Foreskin melanocyte (primary cell): ENCODE measurements at places on chromosomes 6 and 20.

DNA sequence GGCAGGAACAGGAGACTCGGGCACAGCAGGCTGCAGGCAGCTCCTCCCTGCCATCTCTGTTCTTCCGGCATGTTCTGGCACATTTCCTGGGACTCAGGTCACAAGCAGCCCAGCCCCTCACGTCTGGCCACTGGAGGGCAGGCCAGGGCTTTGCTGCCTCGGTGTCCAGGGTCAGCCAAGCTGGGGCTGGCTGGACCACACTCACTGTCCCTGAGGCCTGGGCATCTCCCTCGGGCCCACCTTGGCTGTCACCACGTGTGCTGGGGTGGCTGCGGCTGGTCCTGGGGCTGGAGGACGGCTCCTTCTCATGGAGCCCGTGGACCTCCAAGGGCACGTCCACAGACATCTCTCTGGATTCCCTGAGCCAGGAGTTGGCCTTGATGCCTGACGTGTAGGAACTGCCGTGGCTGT, 18.5 kb downstream of the FRMD1 start:
- peak; percentile 45 for DNase-seq

DNA sequence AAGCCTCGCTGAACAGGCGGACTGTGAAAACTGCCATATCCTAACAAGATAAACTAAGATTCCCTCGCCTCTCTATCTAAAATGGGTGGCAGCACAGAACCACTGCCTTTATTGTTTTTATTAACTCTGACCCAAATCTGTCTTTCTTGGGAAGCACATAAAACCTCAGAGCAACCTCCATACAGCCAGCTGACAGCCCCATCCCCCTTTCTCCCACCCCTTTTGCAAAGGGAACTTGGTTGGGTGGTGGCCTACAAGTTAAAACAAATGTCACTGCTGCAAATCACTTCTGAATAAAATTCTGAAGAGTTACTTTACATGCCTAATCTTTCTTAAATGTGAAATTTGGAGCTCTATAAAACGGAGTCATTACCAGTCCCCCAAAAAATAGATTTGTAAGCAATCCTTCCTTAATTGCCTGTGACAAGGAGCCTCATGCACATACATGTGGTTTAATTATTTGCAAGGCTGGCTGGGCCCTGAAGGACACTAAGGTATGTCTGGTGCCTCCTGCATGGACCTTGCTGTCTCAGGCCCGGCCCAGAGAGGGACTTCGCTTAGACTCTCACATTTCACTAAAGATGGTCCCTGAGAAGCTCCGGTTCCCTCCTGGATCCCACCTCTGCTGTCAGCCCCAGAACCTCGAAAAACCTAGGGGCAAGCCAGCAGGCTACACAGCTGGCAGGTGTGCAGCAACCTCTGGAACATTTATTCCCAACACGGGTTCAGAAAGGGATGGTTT, 21.7 kb downstream of the PXDC1 start:
- DNase-seq: no peak

GRCh38 chr20:16580147-16580546, 6.9 kb upstream of the KIF16B start:
- no peak for DNase-seq

DNA sequence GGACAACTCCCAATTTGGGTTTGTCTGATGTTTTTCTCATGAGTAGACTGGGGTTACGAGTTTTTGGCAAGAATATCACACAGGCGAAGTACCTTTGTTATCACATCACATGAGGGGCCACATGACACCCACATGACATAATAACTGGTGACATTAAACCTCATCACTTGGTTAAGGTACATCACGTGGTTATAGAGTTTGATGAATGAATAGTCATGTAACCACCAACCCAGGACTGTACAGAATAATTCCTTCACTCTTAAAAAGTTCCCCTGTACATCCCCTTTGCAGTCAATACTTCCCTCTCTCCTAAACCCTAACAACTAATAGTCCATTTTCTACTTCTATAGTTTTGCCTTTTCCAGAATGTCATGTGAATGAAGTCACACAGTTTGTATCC, 83.4 kb downstream of the REV3L start:
- DNase-seq: no peak

- no peak for DNase-seq
Observed at GRCh38 chr6:113565306-113565705, 291.8 kb upstream of the MARCKS start.

DNA sequence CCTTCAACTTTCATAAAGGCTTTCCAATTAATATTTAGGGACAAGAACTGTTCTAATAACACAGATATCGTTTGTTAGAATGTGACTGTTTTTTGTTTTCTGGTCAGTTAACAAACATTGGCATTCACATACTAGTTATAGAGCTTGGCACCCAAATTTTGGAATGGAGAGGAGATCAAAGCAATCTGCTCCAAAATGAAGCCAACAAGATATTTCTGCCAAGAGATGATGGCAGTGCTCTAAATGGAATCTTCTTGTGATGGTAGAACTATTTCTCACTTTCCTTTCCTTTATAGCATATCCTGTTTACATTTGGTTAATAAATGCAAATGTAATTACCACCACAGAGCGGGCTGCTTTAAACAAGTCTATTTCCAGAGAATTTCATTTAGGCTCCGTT, 208.3 kb upstream of the RIMS1 start:
- DNase-seq: no peak

- DNase-seq: peak; percentile 66
Observed at GRCh38 chr20:47205577-47206123, 150.8 kb downstream of the ZMYND8 start.

DNA sequence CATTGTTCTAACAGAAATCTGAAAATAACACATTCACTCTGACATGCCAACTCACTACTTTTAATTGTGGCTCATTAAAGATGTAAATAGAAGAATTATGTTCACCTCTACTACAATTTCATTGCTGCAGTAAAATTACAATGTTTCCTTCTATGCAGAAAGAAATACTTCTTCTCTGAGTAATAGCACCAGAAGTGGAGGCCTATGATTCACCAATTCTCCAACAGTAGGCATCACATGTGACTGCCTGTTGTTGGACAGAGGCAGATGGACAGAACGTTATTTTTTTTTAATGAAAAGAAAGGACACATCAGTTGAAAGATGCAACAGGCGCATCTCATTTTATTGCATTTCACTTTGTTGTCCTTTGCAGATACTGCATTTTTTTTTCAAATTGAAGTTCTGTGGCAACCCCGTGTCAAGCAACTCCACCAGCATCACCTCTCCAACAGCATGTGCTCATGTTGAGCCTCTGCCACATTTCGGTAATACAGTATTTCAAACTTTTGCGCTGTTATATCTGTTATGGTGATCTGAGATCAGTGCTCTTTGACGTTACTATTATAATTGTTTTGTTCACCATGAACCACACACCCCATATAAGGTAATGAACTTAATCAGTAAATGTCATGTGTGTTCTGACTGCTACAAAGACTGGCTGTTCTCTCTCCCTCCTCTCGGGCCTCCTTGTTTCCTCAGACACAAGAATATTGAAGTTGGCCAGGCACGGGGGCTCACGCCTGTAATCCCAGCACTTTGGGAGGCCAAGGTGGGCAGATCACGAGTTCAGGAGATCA, 121.4 kb downstream of the ATXN1 start:
- DNase-seq: peak; percentile 95

DNA sequence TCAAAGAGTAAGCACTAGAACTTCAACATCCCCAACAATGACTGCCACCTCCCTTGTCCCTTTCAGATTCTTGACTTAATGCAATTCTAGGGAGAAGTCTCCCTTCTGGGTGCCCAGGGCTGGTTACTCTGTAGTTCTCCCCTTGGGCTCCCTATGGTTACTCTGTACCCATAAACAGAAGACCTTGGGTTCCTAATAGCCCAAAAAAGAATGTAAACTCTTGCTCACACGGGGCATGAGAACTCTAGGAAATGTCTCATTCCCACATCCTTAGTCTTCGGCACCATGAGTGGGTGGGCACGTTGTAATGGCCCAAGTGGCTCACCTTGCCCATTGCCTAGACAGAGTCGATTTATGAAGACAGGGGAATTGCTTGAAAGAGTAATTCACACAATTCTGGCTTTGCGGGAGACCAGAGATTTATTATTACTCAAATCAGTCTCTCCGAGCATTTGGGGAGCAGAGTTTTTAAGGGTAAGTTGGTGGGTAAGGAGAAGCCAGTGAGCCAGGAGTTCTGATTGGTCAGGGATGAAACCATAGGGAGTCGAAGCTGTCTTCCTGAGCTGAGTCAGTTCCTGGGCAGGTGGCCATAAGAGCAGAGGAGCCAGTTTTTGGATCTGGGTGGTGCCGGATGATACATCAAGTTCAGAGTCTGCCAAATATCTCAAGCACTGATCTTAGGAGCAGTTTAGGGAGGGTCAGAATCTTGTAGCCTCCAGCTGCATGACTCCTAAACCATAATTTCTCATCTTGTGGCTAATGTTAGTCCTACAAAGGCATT, 61.2 kb upstream of the SIRPG start:
- DNase-seq: no peak

GRCh38 chr20:36830791-36831691, 44.9 kb upstream of the TLDC2 start:
- no peak for DNase-seq

- no peak for DNase-seq
Observed at GRCh38 chr20:1005452-1006027, 3.4 kb upstream of the RSPO4 start.

GRCh38 chr20:44698351-44698750, 16.8 kb upstream of the CCN5 start:
- DNase-seq: no peak

DNA sequence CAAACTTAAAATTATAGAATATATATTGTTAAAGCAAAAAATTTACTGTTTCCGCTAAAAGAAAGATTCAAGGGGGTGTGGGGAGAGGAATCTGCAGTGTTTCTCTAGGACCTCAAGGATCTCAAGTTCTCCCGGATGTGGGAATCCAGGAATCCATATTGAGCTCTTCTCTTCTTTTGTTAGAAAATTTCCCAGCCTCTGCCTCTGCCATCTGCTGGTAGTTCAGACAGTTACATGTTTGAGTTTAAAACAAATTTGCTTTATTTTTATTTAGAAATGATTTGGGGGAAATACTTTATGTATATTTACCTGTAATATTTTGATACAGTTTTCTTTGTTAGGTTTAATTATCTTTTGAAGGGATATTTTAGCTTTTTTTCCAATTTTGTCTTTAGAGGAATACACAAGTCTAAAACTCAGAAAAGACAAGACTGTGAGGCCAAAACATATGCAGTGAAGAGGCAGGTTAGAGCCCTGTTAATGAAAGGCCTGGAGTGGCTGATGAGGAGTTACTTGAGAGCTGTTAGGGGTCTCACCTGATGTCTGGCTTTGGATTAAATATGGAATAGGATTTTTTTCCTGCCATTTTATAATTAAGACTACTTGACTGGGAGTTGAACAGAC, 268.8 kb downstream of the ARID1B start:
- peak; percentile 74 for DNase-seq

- DNase-seq: no peak
Observed at GRCh38 chr6:33306356-33306755, 7.5 kb downstream of the TAPBP start.

DNA sequence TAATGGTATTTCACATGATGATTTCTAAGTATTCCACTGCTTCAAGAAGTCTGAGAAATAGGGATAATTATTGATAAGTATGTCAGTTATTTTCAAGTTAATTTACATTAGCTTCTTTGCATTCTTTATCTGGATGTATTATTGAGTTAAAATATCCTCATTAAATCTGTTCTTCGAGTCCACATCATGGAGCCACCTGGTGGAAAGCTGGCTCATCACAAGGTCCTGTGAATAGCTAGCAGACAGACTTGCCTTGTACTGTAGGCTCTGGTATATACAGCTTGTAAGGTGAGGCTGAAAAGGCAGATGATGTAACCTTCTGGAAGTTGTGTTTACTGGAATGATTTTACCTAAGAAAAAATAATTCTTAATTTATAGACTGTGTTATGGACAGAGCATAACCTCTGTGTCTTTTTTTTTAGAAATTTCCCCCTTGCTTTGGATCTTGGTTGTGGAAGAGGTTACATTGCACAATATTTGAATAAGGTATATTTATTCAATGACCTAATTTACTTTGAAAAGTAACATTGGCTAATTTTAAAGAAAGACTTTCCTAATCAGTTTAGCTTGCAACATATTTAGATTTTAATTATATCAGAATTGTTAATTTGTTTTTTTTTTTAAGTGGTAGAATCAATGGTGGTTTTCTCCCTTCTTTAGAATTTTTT, 3.5 kb downstream of the NDUFAF5 start:
- DNase-seq: peak; percentile 36

DNA sequence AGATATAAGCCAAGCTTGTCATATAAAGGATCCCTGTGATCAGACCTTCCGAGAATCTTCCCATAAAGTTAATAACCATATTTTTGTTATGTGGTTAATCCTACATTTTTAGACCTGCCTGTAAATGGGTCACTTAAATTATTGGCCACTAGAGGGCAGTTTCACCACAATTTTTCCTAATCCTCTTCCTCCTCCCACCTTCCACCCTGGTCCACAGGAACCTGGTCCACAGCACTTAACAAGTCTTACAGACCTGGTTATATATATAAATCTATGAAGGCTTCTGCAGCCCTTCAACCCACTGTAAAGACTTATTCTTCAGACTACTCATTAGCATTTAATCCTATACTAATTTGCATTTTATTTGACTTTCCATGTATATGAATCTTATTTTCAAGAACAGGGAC, 28.3 kb downstream of the MRS2 start:
- peak; percentile 29 for DNase-seq

DNA sequence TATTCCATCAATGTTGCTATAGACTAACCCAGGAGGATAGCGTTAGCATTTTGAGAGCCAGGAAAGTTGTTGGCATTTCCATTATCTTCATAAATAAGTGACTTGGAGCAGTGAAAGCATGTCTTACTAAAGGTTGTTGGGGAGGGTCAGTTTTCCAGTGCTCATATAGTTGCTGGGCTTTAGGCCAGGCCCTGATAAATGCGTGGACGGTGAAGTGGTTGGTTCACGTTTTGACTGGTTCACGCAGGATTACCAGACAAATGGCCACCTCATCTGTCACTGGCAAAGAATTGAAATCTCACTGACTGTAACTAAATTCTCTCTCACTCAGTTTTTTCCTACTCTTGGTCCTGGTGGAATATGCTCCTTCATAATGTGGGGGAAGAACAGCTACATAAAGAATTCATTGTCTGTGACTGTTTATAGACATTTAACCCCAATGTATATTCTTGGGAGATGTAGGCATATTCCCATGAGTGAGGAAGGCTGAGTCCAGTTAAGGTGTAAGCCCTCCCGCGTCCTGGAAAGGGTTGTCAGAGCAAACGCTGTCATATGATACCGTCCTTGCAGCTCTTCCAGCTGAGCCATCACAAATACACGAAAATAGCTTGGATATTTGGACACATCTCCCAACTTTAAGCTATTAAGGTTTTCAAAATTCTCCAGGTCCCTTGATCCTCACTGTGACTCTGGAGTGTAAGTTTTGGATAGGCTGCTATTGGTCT, 27.8 kb downstream of the LRRC1 start:
- DNase-seq: no peak

DNA sequence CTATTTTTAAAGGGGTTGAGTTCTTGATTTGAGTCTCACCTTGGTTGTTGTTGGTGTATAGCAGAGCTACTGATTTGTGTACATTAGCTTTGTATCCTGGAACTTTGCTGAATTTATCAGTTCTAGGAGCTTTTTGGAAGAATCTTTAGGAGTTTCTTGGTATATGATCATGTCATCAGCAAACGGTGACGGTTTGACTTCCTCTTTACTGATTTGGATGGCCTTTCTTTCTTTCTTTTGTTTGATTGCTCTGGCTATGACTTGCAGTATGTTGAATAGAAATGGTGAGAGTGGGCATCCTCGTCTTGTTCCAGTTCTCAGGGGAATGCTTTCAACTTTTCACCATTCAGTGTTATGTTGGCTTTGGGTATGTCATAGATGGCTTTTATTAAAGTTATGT, 64.0 kb downstream of the CDYL start:
- DNase-seq: no peak
